ENCODE measurements at places on chromosomes 11 and 22. TPM values are rescaled to one million over a fixed set of nuclear protein-coding genes. Genes with fewer than 3 reads are reported as not detected.
A peak's percentile ranks its signal among the peaks of the same experiment; 100 is the strongest.

The RASD2 gene
- not detected for total RNA-seq

The OR51B5 gene
- total RNA-seq: not detected

The KIF18A gene
- total RNA-seq: 21.6 TPM

The IL18BP gene
- total RNA-seq: 21.2 TPM

The OR52K1 gene
- total RNA-seq: not detected

The GRM5 gene
- not detected for total RNA-seq

The GSTT2B gene
- not detected for total RNA-seq

DNA sequence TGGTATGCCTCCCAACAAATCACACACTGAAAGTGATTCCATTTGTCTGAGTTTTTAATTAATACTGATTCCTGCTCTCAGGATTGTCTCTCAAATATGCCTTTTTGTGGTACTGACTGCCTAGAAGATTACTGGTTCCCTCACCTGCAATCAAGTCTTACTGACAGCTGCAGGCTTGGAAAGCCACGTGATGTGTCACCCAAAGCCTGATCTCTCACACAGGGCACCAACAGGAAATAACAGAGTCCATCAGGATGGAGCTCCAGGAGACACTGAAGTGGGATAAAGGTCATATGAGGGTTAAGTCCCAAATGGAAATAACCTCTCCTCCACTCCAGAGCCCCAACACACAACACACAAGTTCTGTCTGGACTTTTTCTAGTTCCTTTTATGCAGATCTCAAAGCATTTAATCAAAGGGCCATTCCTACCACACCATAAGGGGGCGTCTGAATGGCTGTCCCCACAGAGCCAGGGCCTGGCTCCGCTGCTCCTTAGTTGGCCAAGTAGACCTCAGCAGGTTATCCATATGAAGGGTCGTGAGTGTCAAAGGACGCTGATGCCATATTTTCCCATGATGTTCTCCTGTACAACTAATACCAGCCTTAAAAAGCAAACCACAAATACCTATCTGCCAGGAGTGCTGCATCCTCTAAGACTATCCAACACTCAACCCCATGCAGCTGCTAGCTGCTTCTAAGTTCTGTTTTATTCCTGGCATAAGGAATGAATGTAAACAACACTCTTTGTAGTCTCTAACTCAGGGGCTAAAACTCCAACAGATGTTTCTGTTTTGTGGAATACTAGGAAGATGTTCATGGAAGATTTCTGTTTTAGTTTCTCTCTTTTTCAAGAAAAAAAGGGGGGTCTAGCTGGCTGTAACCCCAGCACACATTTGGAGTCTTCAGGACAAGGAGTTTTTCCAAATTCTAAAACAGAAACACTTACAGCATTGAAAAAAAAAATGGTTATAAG is 13.0 kb downstream of the SCUBE2 start:
- no peak for DNase-seq

GRCh38 chr11:102925988-102926387 is 29.5 kb downstream of the MMP13 start:
- no peak for DNase-seq

- no peak for DNase-seq
These were observed 384.4 kb downstream of the MIAT start for GRCh38 chr22:27041745-27042310.

DNA sequence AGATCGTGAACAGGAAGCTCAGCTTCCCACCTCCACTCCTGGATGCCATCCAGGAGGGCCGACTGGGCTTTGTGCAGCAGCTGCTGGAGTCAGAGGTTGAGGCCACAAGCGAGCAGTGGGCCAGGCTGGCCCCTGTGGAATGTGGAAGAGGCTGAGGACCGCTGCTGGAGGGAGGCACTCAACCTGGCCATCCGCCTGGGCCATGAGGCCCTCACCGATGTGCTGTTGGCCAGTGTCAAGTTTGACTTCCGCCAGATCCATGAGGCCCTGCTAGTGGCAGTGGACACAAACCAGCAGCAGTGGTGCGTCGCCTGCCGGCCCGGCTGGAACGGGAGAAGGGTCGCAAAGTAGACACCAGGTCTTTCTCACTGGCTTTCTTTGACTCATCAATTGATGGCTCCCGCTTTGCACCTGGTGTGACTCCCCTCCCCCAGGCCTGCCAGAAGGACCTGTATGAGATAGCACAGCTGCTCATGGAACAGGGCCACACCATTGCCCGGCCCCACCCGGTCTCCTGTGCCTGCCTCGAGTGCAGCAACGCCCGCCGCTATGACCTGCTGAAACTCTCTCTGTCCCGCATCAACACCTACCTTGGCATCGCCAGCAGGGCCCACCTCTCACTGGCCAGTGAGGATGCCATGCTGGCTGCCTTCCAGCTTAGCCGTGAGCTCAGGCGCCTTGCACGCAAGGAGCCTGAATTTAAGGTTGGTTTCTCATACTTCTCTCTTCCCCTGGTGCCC is 24.9 kb downstream of the ART5 start:
- no peak for DNase-seq

- peak; percentile 40 for DNase-seq
These were observed 5.2 kb downstream of the TSPAN32 start for GRCh38 chr11:2306877-2307500.

DNA sequence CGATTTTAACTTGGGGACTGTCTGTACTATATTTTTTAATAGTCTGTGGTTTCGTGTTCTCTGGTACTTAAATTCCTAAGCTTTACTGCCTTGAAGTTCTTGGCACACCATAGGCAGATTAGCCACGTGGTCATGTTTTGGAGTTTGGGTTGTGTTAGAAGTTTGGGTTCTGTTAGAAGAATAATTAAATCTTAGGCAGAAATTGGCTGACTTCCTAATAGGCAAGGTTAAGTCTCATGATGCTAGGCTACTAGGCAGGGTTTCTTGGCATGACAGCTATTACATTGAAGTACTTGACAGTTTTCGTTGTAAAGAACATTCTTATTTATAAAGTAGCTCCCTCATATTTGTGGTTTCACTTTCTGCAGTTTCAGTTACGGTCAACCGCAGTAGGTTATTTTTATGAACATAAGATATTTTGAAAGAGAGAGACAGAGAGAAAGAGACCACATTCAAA is 30.0 kb upstream of the MMP7 start:
- DNase-seq: no peak

DNA sequence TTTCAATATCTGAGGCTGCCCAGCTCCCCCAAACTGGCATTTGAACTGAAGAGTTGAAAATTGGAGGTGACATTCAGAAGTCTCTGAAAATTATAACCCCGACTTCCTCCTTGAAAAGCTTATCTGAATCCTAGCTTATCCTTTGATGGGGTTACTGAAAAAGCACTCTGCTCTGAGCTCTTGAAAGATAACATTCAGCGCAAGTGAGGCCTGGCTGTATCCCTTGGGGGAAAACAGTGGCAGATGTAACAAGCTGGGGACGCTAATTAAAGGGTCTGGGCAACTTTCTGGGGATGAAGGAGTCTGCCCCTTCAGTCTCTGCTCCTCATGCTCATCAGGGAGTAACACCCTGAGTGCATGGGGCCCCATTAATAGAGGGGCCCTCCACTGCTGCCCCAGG is 402.0 kb upstream of the CADM1 start:
- no peak for DNase-seq

GRCh38 chr11:380095-380480 is 10.8 kb downstream of the B4GALNT4 start:
- no peak for DNase-seq

DNA sequence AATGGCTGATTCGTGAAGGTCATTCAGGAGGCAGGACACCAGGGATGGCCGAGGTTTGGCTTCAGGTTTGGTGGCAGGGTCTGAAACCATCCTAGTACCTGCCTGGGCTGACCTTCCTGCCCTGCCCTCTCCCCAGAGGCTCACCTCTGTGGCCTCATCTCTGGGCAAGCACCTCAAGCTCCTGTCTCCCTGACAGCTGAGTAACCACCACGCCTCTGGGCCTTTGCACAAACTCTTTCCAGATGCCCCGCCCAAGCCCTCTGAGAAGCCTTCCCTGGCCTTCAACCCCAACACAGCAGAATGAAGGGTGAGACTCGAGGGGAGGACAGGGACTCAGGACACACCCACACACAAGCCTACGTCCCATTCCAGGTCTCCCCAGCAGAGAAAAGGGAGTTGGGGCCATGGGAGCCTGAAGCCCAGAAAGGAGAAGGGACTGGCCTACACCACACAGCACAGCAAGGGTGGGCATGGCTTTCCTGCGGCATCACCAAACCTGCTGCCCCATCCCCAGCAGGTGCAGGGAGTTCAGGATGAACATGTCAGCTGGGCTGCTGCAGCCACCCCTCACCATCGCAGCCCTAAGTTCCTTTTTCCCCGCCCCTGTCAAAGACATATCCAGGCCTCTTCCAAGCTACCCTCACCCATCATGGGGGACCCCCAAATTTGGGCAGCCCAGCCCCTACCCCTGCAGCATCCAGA is 2.4 kb downstream of the SHISA8 start:
- no peak for DNase-seq

DNA sequence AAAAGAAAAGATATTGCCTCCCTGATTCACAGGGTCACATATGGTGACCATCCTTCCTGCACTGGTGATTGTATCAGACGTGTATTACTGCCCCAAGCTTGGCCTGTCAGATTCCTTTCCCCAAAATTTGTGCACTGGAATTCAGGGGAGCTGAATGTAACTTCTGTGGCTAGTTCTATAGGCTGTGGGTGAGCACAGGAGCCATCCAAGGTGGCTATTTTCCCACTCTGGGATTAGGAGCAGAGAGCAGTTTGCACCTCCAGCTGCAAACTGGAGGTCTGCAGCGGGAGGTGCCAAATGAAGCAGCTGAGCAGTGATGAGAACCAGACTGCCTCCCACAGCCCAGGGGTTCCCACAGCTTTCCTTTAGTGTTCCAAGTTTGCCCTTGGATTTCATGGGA is 124.2 kb upstream of the PITPNB start:
- no peak for DNase-seq

DNA sequence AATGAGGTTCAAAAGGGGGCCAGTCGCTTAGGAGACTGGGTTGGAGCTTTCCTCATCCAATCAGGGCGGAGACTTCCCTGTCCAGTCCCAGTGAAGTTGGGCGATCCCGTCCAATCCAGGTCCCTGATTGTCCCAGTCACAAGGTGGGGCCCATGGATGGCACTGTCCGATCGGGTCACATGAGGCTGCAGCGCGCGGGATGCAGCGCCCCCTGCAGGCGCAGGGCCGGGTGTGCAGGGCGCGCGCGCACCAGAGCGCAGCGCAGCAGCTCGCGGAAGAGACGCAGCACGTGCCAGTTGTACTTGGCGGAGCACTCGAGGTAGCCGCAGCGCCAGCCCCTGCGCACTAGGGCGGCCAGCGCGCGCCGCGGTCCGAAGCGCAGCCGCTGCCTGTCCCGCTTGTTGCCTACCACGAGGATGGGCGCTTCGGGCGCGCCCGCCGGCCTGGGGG is 2.3 kb downstream of the RASL10A start:
- DNase-seq: peak; percentile 72

DNA sequence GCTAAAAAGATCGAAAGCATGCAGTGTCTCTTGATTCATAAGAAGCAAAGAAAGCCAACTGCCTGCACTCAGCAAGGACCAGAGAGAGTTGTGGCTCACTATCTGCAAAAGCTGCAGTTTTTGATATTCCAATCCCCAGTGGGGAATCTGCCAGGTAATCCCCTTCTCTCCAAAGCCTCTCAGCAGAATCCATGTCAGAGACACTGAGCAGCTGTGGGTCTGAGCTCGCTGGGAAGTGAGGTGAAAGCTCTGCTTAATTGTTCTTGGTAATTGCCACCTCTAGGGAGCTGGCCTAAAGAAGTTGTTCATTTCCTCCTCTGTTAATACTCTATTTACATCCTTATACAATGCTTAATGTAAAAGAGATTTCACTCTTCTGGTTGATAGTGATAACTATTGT is 261.3 kb upstream of the LRRC4C start:
- no peak for DNase-seq

- no peak for DNase-seq
These were observed 128.7 kb upstream of the TOP3B start for GRCh38 chr22:22111267-22111751.

DNA sequence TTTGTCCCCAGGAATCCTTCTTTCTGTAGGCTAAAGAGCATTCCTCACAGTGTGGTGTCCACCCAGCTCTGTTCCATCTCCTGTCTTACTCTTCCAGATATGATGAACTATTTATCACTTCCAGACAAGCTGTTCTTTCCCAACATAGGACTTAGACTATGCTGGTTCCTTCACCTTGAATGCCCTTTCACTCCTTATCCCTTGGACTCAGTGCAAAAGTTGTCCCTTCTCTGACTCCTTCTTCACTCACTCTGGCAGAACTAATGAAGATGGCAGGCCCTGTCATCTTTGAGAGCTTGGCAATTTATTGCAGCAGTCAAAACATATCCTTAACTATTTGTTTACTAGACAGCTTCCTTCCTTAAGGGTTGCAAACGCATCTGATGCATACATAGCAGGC is 3.5 kb upstream of the OSBP2 start:
- no peak for DNase-seq

DNA sequence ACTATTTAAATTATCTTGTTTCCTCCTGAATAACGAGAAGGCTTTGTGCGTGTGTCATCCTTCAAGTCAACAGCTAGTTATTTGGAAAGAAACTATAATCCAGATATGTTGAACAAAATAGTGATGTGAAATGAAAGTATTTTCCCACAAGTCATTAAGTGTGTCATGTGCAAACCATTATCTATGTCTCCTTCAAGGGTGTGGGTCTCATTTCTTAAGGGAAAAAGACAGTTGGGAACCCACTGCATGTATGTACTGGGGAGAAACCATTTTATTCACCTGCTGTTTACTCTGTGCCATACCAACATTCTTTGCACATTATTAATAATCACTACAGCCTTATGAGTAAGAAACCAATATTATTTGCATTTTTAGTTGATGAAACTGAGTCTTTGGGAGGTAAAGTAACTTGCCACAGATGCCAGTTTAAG is 145.3 kb upstream of the CTSC start:
- no peak for DNase-seq

- no peak for DNase-seq
These were observed 8.1 kb downstream of the YWHAH start for GRCh38 chr22:31952472-31952871.

GRCh38 chr11:30938171-30938570 is 352.0 kb upstream of the MPPED2 start:
- no peak for DNase-seq

DNA sequence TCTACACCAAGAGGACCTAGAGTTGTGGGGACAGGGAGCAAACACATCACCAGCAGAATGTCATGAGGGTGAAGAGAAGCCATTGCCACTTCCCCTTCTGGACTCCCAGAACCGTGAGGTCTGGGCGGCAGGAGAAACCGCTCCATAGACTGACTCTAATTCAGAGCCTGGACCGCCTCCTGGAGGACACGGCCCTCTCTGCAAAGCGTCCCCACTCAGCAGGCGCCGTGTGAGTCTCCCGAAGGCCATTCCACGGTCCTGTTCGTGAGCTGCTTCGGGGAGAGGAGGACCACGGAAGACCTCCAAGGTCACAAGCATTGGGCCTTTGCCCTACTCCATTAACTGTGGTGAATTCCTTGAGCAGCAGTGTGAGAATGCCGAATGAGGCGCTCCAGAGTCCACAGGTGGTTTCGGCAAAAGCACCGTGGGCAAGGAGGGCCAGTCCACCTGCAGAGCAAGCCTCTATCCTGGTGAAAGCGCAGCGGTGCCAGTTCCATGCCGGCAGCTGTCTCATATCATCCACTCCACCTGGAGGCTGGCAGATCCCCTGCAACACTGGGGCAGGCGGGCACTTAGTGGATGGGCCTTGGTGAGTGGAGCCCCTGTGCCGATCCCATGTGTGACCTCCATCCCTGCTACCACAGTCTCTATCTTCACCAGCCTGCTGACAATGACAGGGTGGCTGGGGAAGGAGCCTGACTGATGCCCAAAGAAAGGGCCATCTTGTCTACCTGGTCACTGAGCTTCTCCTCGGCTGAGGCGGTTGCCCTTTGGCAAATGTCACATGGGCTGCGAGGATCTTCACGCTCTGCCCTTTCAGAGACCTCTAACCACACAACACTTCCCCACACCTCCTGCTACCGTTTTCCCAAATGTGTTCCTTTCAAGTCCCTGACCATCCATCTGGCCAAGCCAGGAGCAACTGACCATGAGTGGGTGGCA is 7.5 kb downstream of the C11orf21 start:
- DNase-seq: no peak

Data from activated naive CD8-positive, alpha-beta T cell treated with anti-CD3 and anti-CD28 coated beads, Interleukin-2, amount 10 ng/mL, durations not matched to agents 7 days and 5 days (primary cell).